GM23248 (cell line): ENCODE measurements at places on chromosomes 12 and 14.

- peaks cover 35% of the 10 kb centered on the region for H3K4me1 ChIP-seq
- no peak for DNase-seq
- 0 out of 2 replicates have a peak overlapping the region, but pooled peaks have one; percentile 7 for H3K27ac ChIP-seq
- H3K36me3 ChIP-seq, result no peaks in the 10 kb centered on the region
- H3K27me3 ChIP-seq, result no peaks in the 10 kb centered on the region
Observed at GRCh38 chr14:93006567-93007051, 83.7 kb downstream of the CHGA start.

- no peaks in the 10 kb centered on the region for H3K36me3 ChIP-seq
- H3K4me1 ChIP-seq, result peaks cover 13% of the 10 kb centered on the region
- no peaks in the 10 kb centered on the region for H3K27me3 ChIP-seq
- DNase-seq, result peak; percentile 63
- no peak overlapping the region for H3K4me3 ChIP-seq
- H3K27ac ChIP-seq, result peak overlapping the region; percentile 58
Observed at GRCh38 chr12:69966839-69967238, 141.8 kb downstream of the MYRFL start.

GRCh38 chr14:104119488-104120251 is 18.7 kb upstream of the KIF26A start:
- peaks cover 3% of the 10 kb centered on the region; the same call in 1 of the 2 replicates for H3K27me3 ChIP-seq
- H3K36me3 ChIP-seq, result no peaks in the 10 kb centered on the region; the same call in 1 of the 2 replicates
- no peak for DNase-seq

DNA sequence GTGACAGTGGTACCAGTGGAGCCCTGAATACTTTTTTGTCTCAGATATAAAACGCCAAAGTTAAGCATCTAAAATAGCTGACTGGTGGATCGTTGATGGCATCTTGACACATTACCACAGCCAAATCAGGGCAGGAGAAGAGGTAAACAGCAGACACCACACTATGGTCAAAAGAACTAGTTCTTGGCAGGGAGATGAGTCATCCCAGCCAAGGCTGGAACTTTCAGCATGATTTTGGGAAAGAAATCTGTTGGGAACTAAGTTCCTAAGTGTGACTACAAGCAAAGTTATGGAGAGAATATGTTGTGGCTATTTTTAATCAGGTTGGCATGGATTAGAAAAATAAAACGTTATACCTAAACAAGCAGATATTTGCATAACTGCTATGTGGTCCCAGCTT is 36.9 kb downstream of the LGR5 start:
- DNase-seq, result peak; percentile 88
- no peaks in the 10 kb centered on the region for H3K36me3 ChIP-seq
- H3K27ac ChIP-seq, result peak overlapping the region; percentile 35; the same call in 1 of the 2 replicates
- H3K4me3 ChIP-seq, result 0 out of 2 replicates have a peak overlapping the region, but pooled peaks have one; percentile 21

DNA sequence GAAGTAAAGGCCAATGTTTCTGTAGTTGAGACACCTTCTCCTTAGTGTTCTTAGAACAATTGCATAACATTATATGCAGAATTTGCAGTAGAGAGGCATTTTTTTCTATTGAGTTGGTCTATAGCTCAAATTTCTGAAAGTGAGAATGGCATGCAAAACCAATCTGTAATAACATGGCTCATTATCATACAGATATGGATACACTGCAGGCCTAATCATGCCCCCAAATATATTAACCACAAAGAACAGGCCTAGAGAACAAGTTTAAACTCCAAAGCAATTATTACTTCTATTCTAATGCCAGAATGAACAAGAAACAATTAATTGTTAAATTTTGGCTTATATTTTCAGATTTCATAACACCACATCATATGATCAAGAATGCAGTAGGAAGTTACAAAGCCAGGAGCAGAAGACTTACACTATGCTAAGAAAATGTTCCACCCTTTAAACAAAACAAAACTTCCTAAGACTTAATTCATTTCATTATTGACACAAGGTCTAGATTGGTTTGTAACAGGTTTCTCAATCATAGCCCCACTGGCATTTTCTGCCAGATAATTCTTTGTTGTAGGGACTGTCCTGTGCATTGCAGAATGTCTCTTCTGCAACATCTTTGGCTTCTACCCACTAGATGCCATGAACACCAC is 26.9 kb downstream of the TMTC1 start:
- peaks cover 4% of the 10 kb centered on the region; the same call in 1 of the 2 replicates for H3K36me3 ChIP-seq

DNA sequence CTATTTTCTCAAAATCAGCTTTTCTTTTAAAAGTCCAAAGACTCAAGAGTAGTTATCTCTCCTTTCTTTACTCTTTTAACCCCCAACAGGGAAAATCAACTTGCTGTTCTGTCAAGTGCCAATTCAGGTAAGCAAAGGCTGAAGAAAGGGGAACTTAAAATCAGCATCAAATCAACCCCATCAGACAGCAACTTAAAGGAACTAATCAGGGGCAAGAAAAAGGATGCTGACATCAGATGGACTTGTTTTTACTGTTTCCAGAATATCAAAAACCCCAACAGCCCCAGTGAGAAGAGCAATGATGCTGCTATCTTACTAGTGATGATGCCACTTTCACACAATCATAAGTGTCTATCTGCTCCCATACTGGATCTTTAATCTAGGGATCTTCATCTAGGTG is 3.4 kb downstream of the BAZ2A start:
- peaks cover 20% of the 10 kb centered on the region for H3K36me3 ChIP-seq
- H3K4me1 ChIP-seq, result peaks cover 35% of the 10 kb centered on the region
- H3K27ac ChIP-seq, result peak overlapping the region; percentile 4; the same call in 1 of the 2 replicates
- DNase-seq, result no peak

DNA sequence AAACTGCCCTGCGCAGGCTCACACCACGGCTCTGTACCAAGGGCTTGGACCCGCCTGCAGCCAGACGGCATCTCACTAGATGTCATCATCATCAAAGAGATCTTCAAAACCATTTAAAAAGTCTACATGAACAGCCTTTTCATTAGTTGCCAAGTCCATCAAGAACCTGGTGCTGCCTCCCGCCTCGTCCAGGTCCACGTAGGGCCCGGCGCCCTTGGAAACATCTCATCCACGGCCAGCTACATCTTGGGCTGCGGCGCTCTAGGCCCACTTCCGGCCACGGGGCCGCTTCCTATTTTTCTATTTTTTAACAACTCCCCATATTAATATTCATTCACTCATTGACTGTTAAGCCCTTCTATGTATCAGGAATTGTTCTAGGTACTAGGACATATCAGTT is 7.4 kb upstream of the GNPNAT1 start:
- H3K36me3 ChIP-seq, result no peaks in the 10 kb centered on the region
- no peaks in the 10 kb centered on the region for H3K27me3 ChIP-seq
- no peak overlapping the region for H3K4me3 ChIP-seq
- H3K27ac ChIP-seq, result no peak overlapping the region
- H3K4me1 ChIP-seq, result peaks cover 27% of the 10 kb centered on the region

DNA sequence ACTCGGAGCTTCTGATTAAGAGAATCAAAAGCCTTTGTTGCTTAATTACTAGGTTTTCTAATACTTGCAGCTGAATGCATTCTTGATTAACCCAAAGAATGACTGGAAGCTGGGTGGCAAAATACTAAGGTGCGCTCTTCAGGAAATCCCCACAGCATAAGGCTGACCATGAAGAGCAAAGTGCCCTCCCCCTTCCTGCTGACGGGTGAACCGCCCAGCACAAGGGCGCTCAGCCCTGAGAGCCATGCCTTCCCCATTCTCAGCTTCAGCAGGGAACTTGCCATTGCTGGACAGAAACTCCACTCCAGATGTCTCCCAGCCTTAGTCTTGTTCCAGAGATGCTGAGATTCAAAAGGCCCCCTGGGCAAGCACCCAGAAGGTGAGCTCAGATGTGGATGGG is 27.2 kb upstream of the FBRSL1 start:
- no peak overlapping the region for H3K27ac ChIP-seq
- H3K4me1 ChIP-seq, result no peaks in the 10 kb centered on the region
- no peaks in the 10 kb centered on the region for H3K36me3 ChIP-seq

DNA sequence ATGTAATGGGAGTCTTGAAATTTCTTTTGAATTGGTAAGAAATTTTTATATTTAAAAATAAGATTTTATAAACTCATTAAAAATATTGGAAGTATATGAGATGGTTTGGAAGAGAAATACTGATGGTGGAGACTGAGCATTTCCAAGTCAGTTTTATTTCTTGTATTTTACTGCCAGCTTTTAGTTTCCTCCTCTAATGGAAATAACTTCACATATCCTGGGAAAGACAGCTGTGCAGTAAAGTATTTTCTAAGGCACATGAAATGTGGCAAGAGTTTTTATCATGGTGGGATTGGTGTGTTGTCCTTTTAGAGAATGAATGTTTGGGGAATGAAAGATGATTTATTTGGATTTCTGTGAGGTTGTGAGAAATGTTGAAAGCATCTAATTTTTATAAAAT is 346.9 kb upstream of the RGS6 start:
- DNase-seq, result no peak
- no peak overlapping the region for H3K4me3 ChIP-seq
- peak overlapping the region; percentile 52; the same call in 1 of the 2 replicates for H3K27ac ChIP-seq

DNA sequence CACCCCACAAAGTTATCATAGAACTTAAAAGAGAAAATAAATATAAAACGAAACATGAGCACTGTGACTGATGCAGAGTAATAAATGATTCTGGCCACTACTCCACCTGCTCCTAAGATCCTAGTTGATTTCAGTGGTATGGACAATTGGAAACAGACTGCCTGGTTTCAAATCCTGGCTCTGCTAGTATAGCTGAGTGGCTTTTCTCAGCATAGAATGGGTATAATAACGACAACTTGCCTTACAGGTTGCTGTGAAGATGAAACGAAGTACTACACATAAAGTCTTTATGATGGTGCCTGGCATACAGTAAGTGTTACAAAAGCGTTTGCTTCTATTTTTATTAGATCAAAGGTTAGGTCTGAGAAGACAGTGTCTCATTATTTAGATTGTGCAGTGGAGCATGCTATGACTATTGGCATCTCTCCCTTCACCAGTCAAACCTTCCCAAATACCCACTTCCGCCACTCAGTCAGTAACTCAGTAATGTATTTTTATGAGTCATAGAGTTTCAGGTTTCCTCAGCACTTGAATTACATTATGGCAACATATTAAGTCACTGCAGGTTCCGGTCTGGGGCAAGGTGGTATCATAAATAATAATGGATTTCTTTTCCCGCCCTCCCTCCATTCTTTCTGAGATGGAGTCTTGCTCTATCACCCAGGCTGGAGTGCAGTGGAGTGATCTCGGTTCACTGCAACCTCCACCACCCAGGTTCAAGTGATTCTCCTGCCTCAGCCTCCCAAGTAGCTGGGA is 29.7 kb upstream of the NR2C1 start:
- DNase-seq, result peak; percentile 62
- no peaks in the 10 kb centered on the region for H3K36me3 ChIP-seq
- H3K27me3 ChIP-seq, result no peaks in the 10 kb centered on the region
- H3K27ac ChIP-seq, result no peak overlapping the region
- no peak overlapping the region for H3K4me3 ChIP-seq

DNA sequence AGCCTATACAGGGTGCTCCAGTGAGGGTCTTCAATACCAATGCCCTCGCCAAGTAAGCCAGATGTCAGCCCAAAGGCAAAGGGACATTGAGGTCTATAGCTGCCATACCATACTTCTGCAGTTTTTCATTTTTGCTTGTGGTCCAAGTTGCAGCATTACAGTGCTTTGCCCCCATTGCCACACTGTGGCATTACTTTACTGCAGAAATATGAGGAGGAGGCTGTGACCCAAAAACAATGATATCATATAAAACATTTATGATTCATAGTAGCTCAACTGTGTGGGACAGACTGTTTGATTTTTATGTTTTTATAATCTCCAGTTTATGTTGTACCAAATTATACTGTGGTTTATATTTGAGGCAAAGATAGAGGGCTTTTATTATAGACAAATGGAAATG is 64.1 kb downstream of the KIAA0586 start:
- peak; percentile 50 for DNase-seq
- no peaks in the 10 kb centered on the region for H3K27me3 ChIP-seq
- 0 out of 2 replicates have a peak, but pooled peaks cover 4% of the 10 kb centered on the region for H3K4me1 ChIP-seq
- no peak overlapping the region for H3K27ac ChIP-seq
- peaks cover 28% of the 10 kb centered on the region for H3K36me3 ChIP-seq

DNA sequence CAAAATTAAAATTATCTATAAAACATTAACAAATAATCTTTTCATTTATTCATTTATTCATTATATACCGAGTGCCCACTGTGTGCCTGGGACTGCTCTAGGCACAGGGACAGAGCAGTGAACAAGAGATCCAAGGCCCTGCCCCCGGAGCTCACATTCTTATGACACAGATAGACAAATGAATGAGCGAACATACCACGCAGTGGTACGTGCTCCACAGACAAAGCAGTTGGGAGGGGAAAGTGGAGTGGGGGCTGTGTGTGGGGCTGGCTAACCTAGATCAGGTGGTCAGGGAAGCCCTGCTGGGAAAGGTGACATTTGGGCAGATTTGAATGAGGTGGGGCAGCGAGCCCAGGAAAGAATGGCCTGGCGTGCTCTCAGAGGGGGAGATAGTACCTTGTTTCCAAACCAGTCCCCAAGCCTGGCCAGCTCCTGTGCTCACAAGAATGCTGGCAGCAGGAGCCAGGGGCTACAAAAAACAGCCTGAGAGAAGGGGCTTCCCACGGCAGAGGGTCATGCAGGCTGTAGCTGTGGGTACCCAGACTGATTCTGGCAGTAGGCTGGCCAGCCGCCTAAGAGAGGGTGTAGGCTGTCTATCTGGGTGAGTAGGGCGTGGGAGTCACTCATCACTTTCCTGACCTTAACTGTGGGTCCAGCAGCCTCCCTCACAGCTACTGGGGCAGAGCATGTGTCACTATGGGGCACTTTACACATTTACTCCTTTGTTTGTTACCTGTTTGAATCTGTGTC is 57.8 kb upstream of the ACTN1 start:
- no peaks in the 10 kb centered on the region for H3K36me3 ChIP-seq
- no peak overlapping the region for H3K4me3 ChIP-seq
- DNase-seq, result no peak
- H3K27me3 ChIP-seq, result no peaks in the 10 kb centered on the region
- H3K4me1 ChIP-seq, result peaks cover 52% of the 10 kb centered on the region

DNA sequence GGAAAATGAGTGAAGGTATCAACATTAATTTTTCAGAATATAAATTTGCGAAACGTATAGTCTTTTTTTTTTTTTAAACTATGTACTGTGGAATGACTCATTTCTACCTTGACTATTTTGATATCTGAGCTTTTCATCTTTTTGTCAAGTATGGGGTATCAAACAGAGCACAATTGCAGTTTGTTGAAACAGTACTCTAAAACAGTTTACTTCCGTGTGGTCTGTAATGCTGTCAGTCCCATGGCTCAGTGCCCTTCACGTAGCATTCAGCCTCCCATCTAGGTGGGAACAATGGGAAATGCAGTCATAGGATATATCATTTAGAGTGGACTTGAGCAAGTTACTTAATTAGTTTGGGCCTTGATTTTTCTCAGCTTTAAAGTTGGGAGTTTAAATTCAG is 139.5 kb downstream of the ERC1 start:
- H3K27ac ChIP-seq, result no peak overlapping the region
- no peak overlapping the region for H3K4me3 ChIP-seq
- no peak for DNase-seq

DNA sequence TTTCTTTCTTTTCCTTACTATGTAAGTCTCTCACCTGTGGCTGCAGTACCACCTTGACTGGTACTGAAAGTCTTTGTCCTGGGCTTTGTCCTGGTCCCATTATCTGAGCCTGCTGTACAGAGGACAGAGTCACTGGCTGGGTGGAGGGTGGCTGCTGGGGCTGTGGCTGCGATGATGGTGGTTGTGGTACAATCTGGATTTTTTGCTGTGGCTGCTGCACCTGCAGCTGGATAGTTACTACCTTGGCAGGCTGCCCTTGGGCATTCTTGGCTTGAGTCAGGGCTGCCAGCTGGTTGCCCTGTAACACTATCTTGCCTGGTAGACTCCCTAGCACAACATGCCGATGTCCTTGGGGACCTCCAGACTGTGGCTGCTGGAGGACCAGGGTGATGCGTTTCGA is 27.0 kb downstream of the CHD8 start:
- no peaks in the 10 kb centered on the region for H3K27me3 ChIP-seq
- H3K27ac ChIP-seq, result no peak overlapping the region
- no peaks in the 10 kb centered on the region for H3K4me1 ChIP-seq
- no peak for DNase-seq
- H3K36me3 ChIP-seq, result peaks cover 64% of the 10 kb centered on the region
- H3K4me3 ChIP-seq, result no peak overlapping the region
